Stimulated activated CD4-positive, alpha-beta T cell treated with anti-CD3 and anti-CD28 coated beads, Interleukin-2, amount 100 ng/mL, for 48 hours (primary cell): ENCODE measurements at places on chromosomes 1 and 21.

DNA sequence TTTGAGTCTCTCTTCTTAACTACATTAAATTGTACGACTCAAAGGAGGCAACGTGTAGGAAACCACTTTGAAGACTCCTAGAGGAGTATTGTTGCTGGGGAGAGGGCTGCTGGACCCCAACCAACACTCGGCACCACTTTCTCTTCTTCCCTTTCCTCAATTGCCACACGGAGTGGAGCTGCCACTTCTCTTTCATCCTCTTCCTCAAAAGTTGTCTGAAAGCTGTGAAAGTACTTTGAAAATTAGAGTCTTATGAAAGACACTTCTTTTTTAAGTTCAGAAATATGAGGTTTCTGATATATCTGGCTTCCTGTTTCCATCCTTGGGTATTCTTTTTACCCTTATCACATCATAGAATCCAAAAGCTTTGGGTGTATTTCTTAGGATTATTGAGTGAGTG, 59.5 kb downstream of the MRPS6 start:
- DNase-seq: no peak

DNA sequence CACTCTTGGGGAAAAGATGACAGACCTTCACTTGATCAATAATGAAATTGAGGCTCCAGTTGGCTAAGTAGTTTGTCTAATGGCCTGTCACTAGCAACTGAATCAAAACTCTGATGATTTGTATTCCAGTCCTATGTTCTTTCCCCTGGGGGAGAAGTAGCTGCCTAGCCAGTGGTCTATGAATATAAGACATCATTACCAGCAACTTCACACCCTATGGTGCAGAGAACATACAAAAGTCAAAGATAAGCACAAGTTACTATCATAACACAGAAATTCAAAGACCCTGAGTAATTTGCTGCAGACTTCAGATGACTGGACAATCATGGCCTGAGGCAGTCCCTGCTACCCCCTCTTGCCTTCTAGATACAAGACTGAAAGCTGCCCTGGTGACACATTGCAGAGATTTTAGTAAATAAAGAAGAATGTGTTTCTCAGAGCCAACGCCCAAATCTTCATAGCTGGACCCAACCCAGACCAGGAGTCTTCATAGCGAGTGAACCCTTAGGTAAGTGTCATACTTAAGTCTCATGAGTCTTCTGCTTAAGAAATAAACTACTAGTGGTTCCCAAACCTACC, 993 bp downstream of the PDZK1 start:
- no peak for DNase-seq

- no peak for DNase-seq
Observed at GRCh38 chr1:60958001-60958400, 124.4 kb upstream of the NFIA start.

DNA sequence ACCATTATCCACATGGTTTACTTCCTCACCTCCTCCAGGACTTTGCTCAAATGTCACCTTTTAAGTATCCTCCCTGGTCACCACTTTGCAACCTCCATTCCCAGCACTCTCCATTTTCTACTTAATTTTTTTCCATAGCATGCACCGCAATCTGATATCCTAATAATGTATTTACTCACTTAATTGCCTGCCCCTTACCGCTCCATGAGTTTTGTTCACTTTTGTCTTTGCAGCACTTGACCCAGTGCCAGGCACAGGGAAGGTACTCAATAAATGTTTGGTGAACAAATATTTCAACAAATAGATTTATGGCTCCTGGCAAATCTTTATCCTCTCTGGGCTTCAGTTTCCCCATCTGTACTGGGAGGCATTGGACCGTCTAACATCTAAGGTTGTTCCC, 53.6 kb downstream of the UBE2T start:
- DNase-seq: no peak

DNA sequence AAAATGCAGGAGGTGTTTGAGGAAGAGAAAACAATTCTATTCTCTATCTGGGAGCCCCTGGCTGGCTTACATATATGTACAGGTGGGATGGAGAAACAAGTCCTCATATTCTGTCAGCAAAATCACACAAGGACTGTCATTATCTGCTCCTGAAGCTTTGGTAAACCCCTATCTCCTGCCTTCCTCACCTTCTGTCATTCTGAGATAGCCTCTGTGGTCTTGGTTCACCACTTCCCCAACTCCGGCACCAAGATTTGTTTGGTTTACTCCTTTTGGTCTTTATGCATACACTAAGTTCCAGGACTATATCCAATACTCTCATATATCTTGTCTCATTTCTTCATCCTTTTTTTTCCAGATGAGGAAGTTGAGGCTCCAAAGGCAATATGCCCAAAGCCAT, 551.1 kb downstream of the PLPP3 start:
- no peak for DNase-seq

- DNase-seq: no peak
Observed at GRCh38 chr1:17678011-17678410, 77.1 kb upstream of the ACTL8 start.

- no peak for DNase-seq
Observed at GRCh38 chr1:221468546-221468945, 273.3 kb downstream of the DUSP10 start.
